ENCODE measurements at places on chromosomes 4 and X.
A peak's percentile ranks its signal among the peaks of the same experiment; 100 is the strongest.

- no peak for DNase-seq
Observed at GRCh38 chr4:26533685-26534084, 43.4 kb upstream of the CCKAR start.

DNA sequence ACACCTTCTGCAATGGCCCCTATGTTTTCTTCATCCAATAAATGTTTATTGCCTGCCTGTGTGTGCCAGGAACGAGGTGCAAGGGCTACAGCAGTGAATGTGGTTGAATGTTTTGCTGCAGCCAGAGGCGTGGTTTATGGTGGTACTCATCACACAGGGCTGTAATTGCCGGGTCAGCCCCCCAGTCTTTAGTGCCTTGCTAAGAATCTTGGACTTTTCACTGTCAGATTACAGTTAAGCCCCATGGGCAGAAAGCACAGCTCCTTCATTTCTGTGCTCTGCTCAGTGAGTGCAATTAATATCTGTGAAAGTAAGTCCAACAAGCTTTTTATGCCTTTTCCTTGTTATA is 67.8 kb downstream of the TAPT1 start:
- no peak for DNase-seq

GRCh38 chrX:143435916-143436315 is 81.4 kb downstream of the SPANXN3 start:
- no peak for DNase-seq

- DNase-seq = no peak
Observed at GRCh38 chr4:47374477-47374876, 89.0 kb downstream of the COMMD8 start.

DNA sequence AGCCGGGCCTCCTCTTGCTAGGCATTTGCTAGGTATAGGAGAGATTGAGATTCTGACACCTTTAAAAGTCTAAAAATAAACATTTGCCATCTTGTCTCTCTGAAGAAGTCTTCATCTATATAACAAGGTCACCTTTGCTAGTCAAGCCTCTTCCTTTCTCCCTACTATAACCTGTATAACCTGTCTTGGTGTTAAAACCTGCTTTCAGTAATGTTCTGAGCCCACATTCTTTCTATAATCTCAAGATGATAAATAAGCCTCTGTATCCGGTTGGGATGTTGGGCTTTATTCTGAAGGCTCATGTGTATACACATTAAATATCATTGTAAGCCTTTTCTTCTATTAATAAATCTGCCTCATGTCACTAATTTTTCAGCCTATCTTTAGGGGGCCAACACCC is 10.2 kb downstream of the ASIC5 start:
- no peak for DNase-seq

GRCh38 chr4:7777871-7778509 is 161.7 kb downstream of the AFAP1 start:
- no peak for DNase-seq

- DNase-seq = no peak
Observed at GRCh38 chrX:8404926-8405325, 59.7 kb upstream of the VCX3B start.

DNA sequence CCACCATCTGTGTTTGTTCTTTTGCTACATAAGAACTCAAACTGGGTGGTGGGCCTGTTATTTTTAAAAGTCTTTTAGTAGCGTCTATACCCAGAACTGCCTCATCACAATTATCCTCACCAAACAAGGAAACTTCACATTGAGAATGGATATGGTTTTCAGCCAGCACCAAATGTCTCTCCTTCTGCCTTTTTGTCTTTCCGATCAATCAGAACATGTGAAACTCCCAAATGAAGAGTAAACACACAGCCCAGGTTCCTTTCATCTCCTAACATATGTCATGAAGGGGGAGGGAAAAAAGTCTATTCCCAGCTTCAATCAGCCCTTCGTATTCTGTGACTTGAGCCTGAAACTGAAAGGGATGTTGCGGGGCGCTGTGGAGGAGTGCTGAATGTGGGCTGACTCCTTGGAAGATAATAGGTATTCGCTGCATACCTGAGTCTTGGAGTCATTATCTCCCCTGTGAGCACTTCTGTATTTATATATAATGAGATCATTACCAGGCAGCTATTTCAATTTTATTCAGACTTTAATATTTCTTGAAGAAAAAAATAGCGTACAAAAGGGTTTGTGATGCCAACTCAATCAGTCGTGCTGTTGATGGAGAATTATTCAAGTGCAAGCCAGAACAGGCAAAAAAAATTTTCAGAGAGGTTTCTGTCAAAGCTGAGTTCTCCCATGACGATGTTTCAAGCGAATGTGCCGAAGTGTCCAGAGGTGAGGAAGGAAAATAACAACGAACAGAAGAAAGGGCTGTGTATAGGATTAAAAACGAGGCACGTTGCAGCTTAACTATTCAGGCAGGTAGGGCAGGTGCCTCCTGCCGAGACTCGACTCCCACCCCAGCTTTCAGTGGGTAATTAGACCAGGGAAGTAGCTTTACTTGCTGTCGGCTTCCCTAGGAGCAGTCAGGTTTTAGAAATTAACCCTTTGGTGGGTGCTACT is 163.9 kb upstream of the NOCT start:
- DNase-seq = no peak

- DNase-seq = no peak
Observed at GRCh38 chr4:23937173-23937572, 47.3 kb upstream of the PPARGC1A start.

DNA sequence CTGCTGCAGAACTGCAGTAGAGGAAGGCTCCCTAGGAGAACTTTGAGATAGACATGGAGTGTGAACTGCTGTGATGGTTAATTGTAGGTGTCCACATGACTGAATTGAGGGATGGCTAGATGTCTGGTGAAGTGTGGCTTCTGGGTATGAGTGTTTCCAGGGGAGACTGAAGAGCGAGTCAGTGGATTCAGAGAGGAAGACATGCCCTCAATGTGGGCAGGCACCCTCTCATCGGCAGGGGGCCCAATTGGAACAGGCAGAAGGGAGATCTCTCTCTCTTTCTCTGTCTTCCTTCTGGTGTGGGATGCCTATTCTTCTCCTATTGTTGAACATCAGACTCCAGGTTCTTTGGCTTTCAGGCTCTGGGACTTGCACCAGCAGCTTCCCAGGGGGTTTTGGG is 304.7 kb upstream of the GATB start:
- no peak for DNase-seq

GRCh38 chr4:152499344-152499743 is 36.5 kb downstream of the FBXW7 start:
- DNase-seq = no peak

- DNase-seq = no peak
Observed at GRCh38 chr4:95984081-95984480, 144.2 kb downstream of the PDHA2 start.

DNA sequence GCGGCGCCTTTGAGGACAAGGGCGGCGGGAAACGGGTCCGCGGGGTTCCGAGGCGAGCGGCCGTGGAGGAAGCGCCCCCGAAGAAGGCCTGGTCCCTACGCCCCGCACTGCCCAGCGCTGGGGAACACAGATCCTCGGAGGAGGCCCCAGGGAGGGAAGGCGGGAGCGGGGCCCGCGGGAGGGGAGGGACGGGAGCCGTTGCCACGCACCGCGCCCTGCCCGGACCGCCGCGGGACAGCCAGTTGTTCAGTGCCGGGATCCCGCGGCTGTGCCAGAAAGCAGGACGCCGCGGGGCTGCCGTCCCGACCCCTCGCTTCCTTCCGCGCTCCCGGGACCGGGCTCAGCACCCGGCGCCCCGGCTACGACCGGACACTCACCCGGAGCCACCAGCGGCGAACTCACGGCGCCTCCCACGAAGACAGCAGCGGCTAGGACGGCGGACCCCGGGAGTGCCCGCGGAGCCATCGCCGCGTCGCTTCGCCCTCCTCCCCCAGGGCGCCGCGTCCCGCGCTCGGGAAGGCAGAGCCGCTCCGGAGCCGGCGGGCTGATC is 278 bp downstream of the RELL1 start:
- DNase-seq = peak; percentile 75

DNA sequence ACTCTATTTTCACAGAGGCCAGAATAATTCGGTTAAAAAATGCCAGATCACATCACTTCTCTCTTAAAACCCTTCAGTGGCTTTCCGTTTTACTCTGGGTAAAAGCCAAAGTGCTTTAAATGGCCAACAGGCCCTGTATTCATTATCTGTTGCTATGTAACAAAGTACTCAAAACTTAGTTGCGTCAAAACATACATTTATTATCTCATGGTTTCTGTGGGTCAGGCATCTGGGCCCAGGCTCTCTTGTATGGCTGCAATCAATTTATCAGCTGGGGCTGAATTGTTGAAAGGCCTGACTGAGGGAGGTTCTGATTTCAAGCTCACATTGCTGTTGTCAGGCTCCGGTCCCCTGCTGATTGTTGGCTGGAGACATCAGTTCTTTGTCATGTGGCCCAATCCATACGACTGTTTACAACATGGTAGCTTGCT is 72.7 kb upstream of the H2AZ1 start:
- no peak for DNase-seq

DNA sequence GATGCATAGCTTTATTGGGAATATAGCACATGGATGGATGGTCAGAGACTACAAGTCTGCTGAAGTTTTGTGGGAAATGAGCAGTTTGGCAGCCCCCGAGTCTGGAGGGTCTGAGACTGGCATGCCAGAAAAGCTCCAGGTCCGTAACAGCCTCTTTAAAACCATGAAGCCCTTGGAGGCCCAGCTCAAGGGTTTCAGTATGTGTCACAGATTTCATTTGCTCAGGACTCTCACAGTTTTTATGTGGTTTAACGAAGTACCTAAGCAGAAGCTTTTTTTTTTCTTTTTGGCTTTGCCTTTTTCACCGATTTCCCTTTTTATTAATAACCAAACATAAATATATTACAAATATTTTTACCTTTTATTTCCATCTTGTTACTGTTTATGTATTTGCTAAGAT is 30.6 kb upstream of the TMEM184C start:
- no peak for DNase-seq

- DNase-seq = peak; percentile 88
Observed at GRCh38 chr4:145179281-145179860, 1.0 kb downstream of the OTUD4 start.
